ENCODE measurements at places on chromosomes 5 and 9.

GRCh38 chr5:172929371-172929838, 29.8 kb upstream of the RPL26L1 start:
- no peak for DNase-seq

DNA sequence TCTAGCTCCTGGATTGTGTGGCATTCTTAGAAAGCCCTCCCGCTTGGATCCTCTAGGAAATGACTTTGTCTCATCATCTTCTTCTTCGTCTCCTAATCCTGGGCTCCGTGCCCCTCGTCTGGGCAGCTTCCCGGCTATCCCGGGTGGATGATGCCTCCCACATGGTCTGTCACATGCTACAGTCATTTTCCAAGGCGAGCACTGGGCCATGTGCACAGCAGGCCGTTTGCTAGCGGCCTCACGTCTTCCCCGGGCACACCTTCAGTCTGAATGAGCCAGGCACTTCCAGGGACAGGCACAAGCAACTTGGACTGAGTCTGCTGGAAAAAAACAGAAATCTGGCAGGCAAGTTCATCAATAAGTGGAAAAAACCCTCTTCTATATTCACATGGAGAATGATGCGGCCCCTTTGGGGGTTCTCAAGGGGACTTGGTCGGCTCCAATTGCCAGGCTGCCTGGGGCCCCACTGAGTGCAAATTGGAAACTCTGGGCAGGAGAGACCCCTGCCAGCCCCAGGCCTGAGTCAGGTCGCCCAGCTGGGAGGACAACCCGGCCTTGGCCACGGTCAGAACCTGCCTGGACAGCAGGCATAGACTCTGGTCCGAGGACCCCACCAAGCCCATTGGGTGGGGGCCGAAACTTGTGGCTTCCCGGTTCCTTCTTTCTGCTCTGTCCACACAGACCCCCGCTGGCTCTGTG, 11.1 kb upstream of the WNK2 start:
- DNase-seq, result no peak

GRCh38 chr9:114524247-114524681, 19.0 kb upstream of the WHRN start:
- DNase-seq, result no peak

DNA sequence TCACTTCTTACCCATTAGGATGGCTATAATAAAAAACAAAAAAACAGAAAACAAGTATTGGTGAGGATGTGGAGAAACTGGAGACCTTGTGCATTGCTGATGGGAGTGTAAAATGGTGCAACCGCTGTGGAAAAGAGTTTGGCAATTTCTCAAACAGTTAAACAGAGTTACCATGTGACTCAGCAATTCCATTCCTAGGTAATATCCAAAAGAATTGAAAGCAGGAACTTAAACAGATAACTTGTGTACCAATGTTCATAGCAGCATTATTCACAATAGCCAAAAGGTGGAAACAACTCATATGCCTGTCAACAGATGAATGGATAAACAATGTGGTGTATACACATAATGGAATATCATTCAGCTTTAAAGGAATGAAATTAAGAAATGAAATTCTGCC, 28.9 kb downstream of the DCP2 start:
- no peak for DNase-seq

DNA sequence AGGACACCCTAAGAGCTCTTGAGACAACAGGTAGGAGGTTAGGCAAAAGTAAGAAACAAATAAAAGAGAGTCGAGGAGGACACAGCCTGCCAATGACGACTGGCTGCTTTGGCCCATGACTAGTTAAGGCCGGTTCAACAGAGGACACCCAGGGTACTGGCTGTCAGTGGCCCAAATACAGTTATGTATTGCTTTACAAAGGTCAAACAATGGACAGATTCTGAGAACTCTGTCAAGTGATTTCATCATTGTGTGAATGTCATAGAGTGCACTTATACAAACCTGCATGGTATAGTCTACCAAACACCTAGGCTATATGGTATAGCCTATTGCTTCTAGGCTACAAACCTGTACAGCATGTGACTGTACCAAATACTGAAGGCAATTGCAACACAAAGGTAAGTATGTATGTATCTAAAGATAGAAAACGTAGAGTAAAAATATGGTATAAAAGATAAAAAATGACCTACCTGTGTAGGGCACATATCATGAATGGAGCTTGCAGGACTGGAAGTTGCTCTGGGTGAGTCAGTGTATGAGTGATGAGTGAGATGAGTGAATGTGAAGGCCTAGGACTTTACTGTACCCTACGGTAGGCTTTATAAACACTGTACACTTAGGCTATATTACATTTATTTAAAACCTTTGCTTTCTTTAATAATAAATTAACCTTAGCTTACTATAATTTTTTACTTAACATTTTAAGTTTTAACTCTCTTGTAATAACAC, 6.5 kb upstream of the FAM81B start:
- no peak for DNase-seq
